ENCODE measurements at places on chromosomes 6 and 20. TPM values are rescaled to one million over a fixed set of nuclear protein-coding genes. Genes with fewer than 3 reads are reported as not detected.

- DNase-seq, result no peak
Observed at GRCh38 chr20:56382696-56383095, 9.3 kb downstream of the AURKA start.

DNA sequence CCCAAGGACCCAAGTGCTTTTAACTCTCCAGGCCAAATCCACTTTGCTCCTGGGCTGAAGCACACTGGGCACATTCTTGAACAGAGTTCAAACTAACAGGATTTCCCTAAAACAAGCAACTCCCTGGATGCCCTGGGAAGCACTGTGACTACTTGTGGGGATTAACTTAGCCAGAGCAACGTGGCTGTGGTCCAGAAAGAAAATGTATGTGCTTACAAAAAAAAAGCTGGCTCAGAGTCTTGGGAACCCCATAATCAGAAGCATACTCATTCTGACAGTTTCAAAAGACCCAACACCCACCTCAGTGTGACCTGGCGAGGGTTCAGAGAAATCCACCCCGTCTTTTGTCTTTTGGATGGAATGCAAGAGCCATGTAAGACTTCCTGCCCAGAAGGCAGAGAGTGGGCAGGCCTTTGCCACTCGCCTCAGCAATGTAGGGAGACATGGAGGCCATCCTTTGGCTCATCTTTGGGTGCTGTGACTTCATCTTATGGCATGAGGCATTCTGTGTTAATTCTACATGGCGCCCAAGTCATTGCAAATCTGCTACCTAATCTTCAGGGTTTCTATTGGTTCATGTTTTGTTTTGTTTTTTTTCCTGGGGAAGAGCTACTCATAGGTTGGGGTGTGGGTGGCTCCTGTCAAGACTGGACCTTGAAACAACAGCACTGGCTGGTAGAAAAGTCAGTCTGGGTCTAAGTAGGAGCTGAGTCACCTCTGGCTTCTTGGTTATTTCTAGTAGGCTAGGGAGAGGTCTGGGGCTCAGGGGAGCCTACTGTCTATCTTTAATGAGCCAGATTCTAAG, 248.6 kb upstream of the SUPT3H start:
- DNase-seq, result peak; percentile 16

DNA sequence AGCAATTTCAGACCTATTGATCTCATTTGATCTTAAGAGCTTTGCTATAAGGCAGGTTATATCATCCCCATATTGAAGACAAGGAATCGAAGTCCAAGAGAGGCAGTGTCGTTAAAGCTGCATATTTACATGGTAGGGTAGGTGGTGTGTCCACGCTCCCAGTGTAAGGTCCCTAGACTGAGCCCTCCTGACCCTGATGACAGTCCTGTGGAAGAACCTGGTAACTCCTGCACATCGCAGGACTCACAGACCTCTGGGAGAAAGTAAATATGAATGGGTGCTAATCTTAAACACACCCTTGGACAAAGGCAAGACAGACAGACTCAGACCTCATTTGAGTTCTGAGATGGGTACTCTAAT, 602 bp upstream of the HLA-DPB1 start:
- DNase-seq, result no peak

GRCh38 chr20:21623074-21623780, 82.2 kb upstream of the PAX1 start:
- no peak for DNase-seq

DNA sequence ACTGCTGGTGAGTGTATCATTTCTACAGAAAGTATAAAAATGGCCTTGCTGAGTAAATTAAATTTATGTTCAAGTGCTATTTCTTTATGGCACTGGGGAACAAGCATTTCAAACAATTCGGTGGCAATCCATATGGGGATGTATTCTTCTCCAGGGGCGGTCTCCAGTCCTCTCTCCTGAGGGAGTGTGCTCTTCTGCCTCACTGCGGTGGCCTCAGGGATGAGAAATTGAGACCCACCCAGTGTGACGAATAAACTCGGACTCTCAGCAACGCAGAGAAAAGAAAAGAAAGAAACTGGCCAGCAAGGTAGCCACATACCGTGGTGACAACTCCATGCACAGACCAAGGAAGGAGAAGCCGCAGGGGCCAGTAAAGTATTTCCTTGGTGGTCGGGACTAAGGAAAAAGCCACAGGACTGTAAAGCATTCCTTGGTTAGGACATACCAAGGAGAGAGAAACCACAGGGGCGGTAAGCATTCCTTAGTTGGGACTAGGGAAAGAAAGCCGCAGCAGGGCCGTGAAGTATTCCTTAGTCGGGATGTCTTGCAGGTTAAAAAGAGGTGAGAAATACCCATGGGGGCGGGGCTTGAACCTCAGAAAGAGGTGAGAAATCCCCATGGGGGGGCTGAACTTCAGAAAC, 13.6 kb upstream of the GOPC start:
- peak; percentile 39 for DNase-seq

DNA sequence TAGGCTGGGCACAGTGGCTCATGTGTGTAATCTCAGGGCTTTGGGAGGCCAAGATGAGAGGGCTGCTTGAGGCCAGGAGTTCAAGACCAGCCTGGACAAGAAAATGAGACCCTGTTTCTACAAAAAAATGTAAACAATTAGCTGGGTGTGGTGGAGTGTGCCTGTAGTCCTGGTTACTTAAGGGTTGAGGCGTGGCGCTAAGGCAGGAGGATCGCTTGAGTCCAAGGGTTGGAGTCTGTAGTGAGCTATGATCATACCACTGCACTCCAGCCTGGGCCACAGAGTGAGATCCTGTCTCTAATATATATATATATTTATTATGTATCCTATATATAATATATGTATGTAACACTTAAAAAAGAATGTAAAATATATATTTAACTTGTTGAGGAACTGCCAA, 7.9 kb upstream of the ABRACL start:
- no peak for DNase-seq

Gene KLC4
- 12.6 TPM for total RNA-seq

Gene MUCL3
- 0.03 TPM for total RNA-seq

Gene RNF5
- 129 TPM for total RNA-seq

Gene ANGPT4
- 0.06 TPM for total RNA-seq
